ENCODE measurements at places on chromosomes 4 and X. TPM values are rescaled to one million over a fixed set of nuclear protein-coding genes. Genes with fewer than 3 reads are reported as not detected.

Gene NXF2B
- total RNA-seq = not detected

Gene ENPP6
- not detected for total RNA-seq

Gene UGT2B11
- not detected for total RNA-seq

Gene GAGE1
- not detected for total RNA-seq

Gene IQCM
- total RNA-seq = not detected

Gene CSN1S1
- not detected for total RNA-seq

All from regular cardiac myocyte (primary cell).